ENCODE measurements at places on chromosomes 4 and X.

DNA sequence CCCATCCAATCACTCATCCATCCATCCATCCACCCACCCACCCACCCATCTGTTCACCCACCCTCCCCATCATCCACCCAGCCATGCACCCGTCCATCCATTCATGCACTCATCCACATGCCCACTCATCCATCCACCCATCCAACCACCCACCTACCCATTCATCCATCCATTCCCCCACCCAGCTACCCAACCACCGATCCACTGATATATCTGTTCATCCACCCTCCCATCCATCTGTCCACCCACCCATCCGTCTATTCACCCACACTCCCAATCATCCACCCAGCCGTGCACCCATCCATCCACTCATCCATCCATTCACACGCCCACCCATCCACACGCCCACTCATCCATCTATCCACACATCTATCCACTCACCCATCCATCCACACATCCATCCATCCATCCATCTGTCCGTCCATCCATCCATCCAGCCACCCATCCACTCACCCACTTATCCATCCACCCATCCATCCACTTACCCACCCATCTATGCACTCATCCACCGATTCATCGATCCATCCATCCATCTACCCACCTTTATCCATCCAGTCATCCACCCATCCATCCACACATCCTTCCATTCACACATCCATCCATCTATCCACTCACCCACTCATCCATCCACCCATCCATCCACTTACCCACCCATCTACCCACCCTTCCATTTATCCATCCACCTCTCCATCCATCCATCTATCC lies 28.4 kb downstream of the ASMTL start:
- no peak for DNase-seq

DNA sequence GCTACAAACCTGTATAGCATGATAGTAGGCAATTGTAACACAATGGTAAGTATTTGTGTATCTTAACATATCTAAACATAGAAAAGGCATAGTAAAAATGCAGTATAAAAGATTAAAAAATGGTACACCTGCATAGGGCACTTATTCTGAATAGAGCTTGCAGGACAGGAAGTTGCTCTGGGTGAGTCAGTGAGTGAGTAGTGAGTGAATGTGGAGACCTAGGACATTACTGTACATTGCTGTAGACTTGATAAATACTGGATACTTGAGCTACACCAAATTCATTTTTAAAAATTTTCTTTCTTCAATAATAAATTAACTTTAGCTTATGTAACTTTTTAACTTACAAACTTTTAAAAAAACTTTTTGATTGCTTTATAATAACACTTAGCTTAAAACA lies 68.2 kb upstream of the MAML3 start:
- DNase-seq: peak; percentile 26

DNA sequence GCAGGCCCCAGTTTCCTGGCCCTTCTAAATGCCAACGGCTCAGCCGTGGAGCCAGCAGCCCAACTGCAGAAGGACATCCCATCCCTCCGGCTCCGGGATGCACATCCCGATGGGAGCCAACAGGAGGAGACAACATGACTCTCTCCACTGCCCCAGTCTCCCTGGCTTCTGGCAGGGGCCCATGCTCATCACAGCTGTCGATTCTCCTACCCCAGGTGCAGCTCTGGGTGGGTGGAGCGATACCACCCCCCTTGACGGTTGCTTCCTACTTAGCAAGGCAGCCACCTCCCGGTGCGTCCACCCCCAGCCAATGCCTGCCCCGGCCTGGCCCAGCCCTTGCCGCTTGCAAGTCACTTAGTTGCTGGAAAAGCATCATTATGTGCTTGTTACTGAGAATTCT lies 19.5 kb downstream of the ZNF275 start:
- no peak for DNase-seq

DNA sequence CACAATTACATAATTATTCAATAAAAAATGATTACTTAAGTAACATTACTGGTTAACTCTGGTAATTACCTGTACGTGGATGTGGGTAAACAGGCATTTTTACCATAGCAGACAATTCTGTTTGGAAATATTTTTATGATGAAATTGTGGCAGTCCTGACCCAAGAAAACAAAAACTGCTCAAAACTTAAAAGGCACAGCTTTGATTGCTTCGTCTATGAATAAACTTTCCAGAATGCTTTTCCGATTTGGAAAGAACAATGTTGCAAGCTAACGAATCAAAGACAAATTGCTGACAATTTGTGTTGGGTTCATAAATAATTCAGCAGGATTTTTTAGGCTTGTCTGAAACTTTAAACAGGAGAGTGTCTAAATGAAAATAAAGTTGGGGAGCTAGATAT lies 150.6 kb upstream of the GYPA start:
- DNase-seq: no peak

GRCh38 chr4:76830964-76831703 lies 66.8 kb downstream of the SOWAHB start:
- DNase-seq: no peak

GRCh38 chr4:176063718-176064117 lies 1.9 kb upstream of the WDR17 start:
- DNase-seq: no peak

- DNase-seq: no peak
These were observed 274.4 kb downstream of the IDS start for GRCh38 chrX:149230689-149231088.

DNA sequence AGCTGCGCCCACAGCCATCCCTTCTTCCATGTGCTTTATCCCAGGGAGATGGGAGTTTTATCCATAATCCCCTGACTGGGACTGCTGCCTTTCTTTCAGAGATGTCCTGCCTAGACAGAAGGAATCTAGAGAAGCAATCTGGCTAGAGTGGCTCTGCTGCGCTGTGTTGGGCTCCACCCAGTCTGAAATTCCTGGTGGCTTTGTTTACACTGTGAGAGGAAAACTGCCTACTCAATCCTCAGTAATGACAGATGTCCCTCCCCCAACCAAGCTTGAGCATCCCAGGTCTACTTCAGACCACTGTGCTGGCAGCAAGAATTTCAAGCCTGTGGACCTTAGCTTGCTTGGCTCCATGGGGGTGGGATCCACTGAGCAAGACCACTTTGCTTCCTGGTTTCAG lies 116.9 kb upstream of the AR start:
- DNase-seq: no peak
